ENCODE measurements at places on chromosomes 5 and 9.
A peak's percentile ranks its signal among the peaks of the same experiment; 100 is the strongest.

DNA sequence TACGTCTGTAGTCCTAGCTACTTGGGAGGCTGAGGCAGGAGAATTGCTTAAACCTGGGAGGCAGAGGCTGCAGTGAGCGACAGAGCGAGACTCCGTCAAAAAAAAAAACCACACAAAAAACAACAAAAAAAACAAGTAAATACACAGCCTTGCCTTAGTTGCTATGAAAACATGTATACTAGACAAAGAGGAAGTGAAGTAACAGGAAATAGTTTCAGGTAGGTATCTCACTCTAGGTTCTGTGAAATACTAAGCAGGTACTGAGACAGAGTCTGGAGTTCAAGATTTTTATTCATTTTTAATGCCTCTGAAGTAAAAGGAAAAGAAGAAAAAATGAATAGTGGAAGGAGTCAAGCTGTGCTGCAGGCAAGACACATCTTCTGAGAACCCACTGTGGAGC lies 687.9 kb upstream of the RGMB start:
- DNase-seq: no peak

- no peak for DNase-seq
Measured at GRCh38 chr5:86885489-86886230, 267.9 kb downstream of the COX7C start.

- DNase-seq: no peak
Measured at GRCh38 chr5:76765249-76765648, 49.3 kb downstream of the F2R start.

GRCh38 chr9:34413231-34413852 lies 36.6 kb upstream of the MYORG start:
- DNase-seq: peak; percentile 74

Measured in MCF 10A (cell line).